ENCODE measurements at places on chromosomes 7 and 10.

DNA sequence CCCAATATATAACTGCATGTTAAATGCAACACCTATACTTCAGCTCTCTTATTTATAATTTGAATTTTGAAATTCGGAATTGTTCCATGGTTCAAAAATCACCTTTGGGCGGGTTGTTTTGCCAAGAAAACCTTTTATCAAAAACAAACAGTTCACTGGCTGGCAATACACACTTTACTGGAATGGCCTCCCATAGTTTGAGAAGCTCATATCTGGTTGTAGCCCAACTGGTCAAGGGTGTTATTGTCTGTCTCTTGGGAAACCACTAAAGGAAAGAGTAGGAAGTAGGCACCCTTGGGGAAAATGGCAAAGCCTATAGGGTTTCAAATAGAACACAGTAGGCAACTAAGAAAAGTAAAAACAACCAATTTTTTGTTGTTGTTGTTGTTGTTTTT, 117.9 kb downstream of the HIPK2 start:
- DNase-seq = no peak

- DNase-seq = no peak
These were observed 17.3 kb upstream of the FAM241B start for GRCh38 chr10:69612760-69613159.

DNA sequence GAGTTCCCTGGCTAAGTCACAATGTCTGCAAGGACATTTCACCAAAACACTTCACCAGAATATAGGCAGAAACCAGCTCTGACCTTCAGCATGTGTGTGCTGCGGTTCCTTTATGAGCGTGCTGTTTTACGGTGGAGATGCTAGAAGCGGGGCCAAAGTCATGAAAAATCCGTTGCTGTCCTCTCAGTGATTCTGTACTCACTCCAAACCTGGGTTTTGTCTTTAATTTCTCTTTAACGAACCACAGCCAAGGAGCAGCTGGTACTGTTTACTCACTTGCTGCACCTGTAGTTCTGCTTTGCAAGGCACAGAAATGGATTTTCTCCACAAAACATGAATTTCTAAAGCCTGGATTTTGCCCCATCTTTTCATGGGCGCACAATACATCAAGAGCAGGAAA, 639.9 kb downstream of the PHTF2 start:
- DNase-seq = no peak

GRCh38 chr10:62194924-62195674, 73.5 kb downstream of the RTKN2 start:
- DNase-seq = no peak

- no peak for DNase-seq
These were observed 110.0 kb downstream of the EGFR start for GRCh38 chr7:55128693-55129394.

DNA sequence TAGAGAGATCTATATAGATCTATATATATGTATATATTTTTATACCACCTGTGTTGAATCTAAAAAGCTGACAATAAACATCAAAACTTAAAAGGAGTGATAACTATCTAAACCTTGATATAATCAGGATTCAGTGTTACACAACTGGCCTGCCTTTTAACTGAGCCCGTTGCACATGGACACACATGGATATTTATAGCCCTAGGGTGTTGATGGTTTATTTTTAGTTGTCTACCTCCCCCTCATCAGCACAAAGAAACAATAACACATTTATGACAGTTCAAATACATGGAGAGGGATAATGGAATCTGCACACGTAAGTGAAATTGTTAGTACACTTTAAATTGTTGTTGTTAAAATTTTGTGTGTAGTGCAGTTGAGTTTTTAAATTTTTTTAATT, 336.9 kb downstream of the ZNF248 start:
- DNase-seq = no peak

DNA sequence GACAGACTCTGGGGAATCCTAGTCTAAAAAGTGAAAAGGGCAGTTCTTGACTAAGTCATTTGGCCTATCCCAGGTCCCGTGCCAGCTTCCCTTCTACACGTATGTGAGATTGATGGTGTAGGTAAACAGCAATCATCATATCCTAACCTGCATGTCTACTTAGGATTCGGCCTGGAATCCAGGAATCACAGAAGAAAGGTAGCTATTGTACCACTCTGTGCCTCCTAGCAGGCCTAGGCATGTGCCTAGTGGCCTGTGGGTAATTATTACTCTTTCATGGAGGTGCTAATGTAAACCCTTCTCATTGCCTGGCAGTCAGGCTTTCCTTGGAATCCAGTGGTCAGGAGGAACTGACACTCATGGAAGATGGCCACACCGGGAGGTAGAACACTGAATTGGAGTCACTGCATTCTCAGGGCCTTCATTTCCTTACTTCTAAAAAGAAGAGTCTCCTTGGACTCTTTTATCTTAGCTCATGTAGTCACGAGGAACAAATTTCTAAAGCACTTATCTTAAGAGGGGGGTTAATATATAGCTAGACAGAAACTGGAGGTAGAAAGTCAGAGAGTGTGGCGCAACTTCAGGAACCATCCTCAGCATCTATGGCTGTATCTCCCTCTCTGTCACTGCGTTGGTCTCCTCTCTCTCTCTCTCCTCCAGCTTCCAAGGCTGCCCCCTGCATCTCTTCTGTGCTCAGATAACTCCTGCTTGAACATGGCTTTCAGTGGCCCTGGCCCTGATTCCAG, 122.5 kb downstream of the C1GALT1 start:
- no peak for DNase-seq

GRCh38 chr10:70784016-70784415, 1.2 kb downstream of the TBATA start:
- no peak for DNase-seq

DNA sequence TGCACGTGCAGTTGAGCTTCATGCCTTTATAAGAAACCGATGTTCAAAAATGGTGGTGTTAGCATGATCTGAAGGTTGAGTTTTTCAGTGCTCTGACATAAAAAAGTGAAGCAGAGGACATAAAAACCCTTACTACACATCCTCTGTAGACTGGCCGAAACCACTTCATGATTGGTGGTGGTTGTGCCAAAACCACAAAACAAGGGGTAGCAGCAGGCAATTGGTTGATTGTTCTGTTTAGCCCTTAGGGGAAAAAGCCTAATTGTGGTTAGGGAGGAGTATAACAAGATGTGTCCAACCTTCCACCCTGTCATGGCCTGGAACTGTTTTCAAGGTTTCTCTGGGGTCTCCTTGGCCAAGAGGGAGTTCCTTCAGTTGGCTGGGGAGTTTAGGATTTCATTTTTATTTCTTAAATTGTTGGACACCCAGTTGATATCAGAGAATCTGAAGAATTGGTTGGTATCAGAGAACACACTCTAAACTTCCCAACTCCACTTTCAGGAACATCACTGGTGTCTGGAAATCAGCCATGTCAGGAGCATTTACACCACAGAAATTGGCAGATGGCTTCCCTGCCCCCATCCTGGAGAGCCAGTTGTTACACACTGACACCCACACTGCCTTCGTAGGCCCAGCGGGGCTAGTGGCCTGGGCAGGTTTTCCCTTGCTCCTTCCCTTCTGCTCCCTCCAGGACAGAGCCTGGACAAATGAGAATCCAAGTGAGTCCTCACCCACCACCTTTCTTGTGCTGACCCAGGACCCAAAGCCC, 18.8 kb downstream of the MRPS24 start:
- peak; percentile 62 for DNase-seq

- DNase-seq = no peak
These were observed 1.5 kb downstream of the PRKAR2B start for GRCh38 chr7:107045980-107046379.

DNA sequence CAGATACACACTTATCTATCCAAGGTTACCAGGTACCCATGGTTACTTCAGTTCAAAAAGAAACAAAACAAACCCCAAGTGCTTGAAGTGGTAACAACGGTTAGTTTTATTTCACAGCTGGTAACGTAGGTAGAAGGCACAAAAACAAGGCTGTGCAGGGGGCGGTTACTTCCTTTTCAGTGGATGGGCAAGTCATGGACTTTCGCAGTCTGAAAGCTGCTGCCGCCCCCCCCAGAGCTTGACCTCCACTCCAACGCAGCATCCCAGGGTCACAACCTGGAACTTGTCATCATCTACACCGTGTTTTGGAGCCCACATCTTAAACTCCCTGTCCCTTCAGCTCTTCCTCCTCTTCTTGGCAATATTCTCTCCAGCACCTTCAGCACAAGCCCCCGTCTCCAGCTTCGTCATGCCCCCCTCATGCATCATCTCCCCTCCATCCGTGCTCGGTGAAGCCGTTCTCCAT, 181.2 kb upstream of the ITGB1 start:
- DNase-seq = no peak

DNA sequence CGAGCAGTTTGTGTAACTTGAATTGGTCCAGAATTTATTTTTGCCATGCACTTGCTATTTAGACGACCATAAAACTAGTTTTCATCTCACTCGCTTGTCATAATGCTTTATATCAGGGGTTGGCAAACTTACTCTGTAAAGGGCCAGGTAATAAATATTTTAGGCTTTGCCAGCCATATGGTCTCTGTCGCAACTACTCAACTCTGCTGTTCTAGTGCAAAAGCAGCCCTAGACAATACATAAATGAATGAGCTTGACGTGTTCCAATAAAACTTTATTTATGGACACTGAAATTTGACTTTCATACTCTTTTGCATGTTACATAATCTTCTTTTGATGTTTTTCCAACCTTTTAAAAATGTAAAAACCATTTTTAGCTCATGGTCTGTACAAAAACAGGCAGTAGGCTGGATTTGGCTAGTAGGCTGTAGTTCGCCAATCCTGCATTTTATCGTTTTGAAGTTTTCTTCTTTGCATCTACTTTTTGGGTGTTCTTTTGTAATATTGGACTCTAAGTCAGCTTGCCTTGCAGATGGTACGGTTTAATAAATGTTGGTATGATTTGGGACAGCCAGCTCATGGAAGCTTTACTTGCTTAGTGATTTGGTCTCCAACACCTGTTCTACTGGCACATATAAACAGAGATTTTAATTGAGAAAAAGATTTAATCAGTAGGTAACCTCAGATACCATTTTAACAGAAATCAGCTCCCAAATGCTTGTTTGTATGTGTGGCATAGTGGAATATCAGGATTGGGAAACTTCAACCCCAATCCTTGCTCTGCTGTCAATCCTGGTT, 25.6 kb downstream of the SND1 start:
- DNase-seq = no peak

DNA sequence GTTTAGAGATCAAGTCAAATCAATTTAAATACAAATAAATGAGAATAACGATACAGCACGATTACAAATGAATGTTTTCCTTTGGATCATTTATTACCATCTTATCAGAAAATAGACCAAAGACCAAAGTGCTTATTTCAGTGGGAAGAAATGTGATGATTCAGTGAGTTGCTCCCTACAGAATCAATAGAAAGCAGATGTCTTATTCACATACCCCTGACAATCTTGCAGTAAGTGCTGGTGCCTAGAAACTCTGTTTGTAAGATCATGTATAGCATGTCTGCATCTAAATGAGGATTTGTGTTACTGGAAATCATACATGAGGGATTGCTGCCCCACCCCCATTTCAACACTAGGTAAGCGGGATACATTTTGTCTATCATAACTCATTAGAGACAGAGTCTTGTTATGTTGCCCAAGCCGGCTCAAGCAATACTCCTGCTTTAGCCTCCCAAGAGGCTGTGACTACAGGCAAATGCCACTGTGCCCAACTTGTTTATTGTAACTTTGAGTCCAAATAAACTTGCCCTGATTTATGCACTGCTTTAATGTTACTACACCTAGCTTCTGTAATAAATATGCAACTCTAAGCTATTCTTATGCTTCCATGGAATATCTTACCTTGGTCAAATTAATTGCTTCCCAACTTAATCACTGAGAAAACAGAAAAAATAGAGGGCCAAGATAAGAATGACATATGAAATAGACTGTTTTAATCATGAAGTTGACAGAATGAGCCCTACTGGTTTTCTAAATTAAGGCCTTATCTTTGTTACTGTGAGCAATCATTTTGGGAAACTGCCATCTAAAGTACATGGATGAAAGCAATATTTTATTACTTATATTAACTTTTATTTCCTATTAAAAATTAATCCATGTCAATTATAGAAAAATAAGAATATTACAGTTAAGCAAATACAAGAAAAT, 82.5 kb downstream of the AHR start:
- DNase-seq = no peak

GRCh38 chr7:47877336-47877735, 70.9 kb downstream of the PKD1L1 start:
- DNase-seq = no peak

DNA sequence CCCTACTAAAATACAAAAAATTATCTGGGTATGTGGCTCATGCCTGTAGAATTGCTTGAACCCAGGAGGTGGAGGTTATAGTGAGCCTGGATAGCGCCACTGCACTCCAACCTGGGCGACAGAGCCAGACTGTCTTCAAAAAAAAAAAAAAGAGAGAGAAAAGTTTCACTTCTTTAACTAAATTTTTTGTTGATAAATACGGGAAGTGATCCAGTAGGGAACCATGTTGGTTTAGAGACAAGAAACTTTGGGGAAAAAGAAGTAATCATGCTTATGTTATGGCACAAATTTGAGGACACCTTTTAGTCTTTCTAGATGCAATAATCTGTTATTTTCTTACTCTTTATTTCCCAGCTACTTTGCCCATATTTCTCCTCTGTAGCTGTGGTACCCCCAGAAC, 309.7 kb downstream of the TYW1 start:
- no peak for DNase-seq

GRCh38 chr10:58791137-58791536, 278.5 kb downstream of the BICC1 start:
- no peak for DNase-seq

DNA sequence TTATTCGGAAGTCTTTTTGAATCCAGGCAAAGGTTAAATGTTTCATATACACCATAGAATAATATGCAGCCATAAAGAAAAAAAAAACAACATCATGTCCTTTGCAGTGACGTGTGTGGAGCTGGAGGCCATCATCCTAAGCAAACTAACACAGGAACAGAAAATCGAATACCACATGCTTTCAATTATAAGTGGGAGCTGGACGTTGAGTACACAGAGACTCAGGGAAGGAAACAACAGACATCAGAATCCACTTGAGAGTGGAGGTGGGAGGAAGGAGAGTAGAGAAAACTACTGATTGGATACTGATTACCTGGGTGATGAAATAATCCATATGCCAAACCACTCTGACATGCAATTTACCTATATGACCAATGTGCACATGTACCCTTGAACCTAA, 293.4 kb downstream of the KLF6 start:
- DNase-seq = no peak

GRCh38 chr7:47669901-47670384, 88.0 kb upstream of the TNS3 start:
- DNase-seq = no peak

GRCh38 chr10:32160864-32161263, 104.6 kb upstream of the KIF5B start:
- no peak for DNase-seq

GRCh38 chr10:7478727-7479457, 68.1 kb upstream of the SFMBT2 start:
- DNase-seq = no peak

GRCh38 chr10:72073708-72074573, 14.4 kb downstream of the SPOCK2 start:
- DNase-seq = no peak

GRCh38 chr7:23532490-23533237, 883 bp upstream of the TRA2A start:
- no peak for DNase-seq

Measured in AML-193 (cell line).